ENCODE measurements at places on chromosomes 4 and X.

GRCh38 chr4:46081248-46081647 lies 42.6 kb downstream of the GABRG1 start:
- no peak for DNase-seq

- DNase-seq, result no peak
Measured at GRCh38 chr4:154421618-154422017, 70.0 kb downstream of the DCHS2 start.

- DNase-seq, result no peak
Measured at GRCh38 chrX:133384454-133384853, 30.8 kb downstream of the GPC4 start.

DNA sequence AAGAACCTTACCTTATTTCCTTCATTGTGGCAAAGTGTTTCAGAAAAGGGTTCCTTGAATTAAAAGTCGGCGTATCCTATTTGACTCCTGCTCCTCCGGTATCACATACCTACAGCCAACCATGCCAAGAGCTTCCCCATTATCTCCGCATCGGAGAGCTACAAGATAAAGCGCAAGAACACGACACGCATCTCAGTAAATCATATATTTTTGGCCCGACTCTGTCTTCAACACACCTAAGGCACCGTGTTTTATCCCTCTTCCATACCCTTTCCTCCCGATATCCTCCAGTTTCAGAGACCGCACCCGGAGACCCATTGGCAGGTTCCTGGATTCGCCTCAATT lies 497 bp upstream of the THAP9 start:
- no peak for DNase-seq

GRCh38 chrX:114015966-114016365 lies 567.9 kb upstream of the HTR2C start:
- DNase-seq, result no peak

GRCh38 chr4:159242427-159242826 lies 139.5 kb downstream of the RAPGEF2 start:
- DNase-seq, result no peak

DNA sequence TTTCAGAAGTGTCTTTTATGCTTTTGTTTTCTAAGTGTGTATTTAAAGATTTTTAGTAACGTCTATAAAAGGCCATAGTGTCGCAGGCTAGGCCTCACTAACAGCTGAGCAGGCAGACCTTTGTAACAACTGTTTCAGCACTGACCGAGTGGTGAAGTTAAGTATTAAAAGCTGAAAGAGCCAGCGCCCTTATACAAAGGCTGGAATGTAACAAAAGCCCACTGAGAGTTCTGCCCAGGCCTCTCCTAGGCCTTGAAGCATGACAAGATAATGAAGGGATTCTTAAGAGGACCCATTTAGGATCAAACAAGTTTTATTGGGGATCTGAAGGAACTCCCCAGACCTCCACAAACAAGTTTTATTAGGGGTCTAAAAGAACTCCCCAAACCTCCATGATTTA lies 722.5 kb upstream of the PRKX start:
- DNase-seq, result no peak

DNA sequence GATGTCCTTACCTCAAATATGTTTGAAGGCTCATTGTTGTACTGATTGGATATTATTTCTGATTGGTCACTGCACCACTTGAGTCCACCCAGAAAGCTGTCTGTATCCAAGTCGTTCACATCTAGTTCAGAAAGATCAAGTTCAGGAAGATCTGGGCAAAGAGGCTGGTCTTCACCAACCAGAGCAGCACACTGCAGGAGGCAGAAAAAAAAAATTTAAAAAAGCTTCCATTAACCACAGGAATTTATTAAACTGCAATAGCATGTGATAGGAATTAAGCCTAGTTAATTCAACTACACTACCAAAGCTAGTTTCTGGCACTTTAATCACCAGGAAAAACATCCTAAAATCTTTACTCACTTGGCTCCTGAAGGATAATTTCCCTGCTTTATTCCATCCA lies 5.1 kb downstream of the PPARGC1A start:
- DNase-seq, result no peak

DNA sequence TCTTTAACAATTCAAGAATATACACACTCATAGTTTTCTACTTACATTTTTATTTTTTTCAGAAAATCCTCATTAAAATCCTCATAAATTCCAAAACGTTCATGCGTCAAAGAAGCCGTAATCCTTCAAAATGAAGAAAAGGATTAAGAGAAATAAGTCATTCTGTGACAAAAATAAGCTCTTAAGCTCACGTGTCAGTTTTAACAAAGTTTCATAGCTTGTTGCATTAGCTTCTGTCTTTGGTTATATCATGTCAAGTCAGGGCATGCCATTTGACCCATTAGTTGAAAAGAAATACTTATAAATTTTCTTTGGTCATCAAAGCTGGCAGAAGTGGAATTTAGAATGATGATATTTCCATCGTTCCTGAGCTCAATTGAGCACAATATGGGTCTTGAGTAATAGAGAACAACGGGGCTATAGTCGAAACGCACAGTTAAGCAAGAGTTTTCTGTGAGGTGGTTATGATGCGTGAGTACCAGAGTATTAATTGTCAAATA lies 185.2 kb upstream of the CTSO start:
- DNase-seq, result no peak

- peak; percentile 23 for DNase-seq
Measured at GRCh38 chr4:83282049-83282535, 2.5 kb downstream of the COQ2 start.

- DNase-seq, result no peak
Measured at GRCh38 chr4:23734000-23734399, 155.8 kb downstream of the PPARGC1A start.

DNA sequence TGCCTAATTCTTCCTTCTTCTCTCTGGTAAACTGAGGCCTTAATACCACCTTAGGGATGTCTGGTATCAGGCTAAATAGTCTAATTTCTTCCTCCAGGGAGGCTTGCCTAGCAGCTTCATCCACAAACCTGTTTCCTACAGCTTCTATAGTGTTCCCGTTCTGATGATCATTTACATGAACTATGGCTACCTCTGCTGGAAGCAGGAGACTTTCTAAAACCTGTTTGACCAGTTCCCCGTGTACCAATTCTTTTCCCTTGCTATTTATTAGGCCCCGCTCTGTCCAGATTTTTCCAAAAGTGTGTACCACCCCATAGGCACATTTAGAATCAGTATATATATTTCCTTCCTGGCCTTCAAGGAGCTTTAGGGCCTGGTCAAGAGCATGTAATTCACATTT lies 5.8 kb upstream of the USP38 start:
- no peak for DNase-seq

- no peak for DNase-seq
Measured at GRCh38 chrX:95291561-95291960, 1393.1 kb upstream of the DIAPH2 start.

Measured in kidney epithelial cell (primary cell).